ENCODE measurements at places on chromosomes 1 and 21.

- DNase-seq = no peak
Measured at GRCh38 chr1:240595476-240595875, 16.5 kb downstream of the GREM2 start.

GRCh38 chr1:12601700-12602658, 16.0 kb downstream of the DHRS3 start:
- no peak for DNase-seq

GRCh38 chr21:41933313-41934079, 20.3 kb downstream of the C2CD2 start:
- no peak for DNase-seq

DNA sequence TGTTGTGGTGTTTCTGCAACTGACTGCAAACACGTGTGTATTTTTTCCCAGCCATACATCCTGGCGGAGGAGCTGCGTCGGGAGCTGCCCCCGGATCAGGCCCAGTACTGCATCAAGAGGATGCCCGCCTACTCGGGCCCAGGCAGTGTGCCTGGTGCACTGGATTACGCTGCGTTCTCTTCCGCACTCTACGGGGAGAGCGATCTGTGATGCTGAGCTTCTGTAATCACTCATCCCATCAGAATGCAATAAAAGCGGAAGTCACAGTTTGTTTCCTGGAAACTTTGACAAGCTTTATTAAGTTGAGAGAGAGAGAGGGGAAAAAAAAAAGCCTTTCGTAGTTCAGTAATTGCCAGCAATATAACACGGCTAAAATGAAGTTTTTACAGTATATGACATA, 32.7 kb upstream of the MTR start:
- no peak for DNase-seq

GRCh38 chr1:228012555-228012954, 5.8 kb downstream of the WNT3A start:
- DNase-seq = no peak
